Stimulated activated CD8-positive, alpha-beta memory T cell treated with anti-CD3 and anti-CD28 coated beads, Interleukin-12 subunit alpha, Interleukin-12 subunit beta, amount 100 ng/mL, for 4 hours (primary cell): ENCODE measurements at places on chromosomes 1 and 21.

DNA sequence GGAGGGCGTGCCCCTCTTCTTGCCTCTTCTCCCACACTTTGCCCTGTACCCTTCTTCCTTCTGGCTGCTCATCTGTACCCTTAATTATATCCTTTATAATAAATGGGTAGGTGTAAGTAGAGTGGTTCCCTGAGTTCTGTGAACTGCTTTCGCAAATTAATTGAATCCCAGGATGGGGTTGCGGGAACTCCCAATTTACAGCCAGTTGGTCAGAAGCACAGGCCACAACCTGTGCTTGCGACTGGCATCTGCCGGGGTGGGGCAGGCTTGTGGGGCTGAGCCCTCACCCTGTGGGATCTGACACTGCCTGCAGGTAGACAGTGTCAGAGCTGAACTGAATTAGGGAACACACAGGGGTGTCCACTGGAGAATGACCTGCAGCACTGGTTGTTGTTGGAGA lies 244.9 kb downstream of the KCNJ6 start:
- DNase-seq = no peak

GRCh38 chr1:25091658-25092057 lies 140.6 kb downstream of the SYF2 start:
- no peak for DNase-seq

DNA sequence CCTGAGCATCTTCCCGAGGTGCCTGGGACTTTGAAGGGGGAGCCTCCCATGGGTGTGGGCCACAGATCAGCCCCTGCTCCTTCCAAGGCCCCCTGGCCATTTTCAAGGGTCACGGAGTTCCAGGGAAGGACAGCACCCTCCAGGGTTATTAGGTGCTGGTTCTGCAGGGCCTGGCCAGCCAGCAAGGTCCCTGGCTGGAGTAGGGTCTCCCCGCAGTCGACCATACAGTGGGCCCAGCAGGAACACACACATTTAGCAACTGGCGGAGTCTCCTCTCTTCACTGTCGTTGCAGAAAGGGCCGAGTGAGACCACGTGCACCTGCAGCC lies 17.7 kb upstream of the SUMO3 start:
- DNase-seq = no peak

DNA sequence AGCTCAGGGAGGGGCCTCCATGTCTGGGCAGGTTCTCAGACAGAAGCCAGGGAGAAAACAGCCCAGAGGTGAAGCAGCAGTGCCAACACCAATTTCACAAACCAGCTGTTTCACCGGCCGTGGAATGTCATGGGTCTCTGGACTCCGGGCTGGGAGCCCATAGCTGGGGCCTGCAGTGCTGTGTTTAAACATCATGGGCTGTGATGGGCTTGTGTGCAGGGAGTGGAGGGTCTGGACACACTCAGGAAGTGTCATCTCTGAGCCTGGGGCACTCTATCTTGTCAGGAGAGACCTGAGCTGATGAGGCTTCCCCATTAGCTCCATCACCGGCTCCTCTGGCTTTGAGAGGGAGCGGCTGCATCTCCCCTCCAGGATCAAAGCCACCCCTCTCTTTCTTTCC lies 173.6 kb upstream of the IGSF21 start:
- no peak for DNase-seq

GRCh38 chr1:178055779-178056471 lies 38.0 kb upstream of the RASAL2 start:
- DNase-seq = no peak

DNA sequence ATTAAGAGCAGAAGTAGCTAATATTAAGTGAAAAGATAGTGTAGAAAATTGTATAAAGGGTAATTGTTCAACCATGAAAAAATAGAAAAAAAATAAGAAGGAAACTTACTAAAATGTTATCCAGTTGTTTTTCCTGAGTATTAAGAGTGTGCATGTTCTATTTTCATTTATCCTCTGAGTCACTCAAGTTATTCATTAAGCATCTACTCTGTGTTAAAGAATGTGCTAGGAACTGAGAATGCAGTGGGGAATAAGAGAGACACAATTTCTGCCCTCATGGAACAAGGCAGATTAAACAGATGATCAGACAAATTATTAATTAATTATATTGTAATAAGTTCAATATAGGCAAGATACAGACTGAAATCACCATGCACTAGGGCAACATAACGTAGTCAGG lies 10.8 kb upstream of the PIGK start:
- no peak for DNase-seq

GRCh38 chr1:23809751-23810171 lies 9.2 kb upstream of the GALE start:
- peak; percentile 59 for DNase-seq

GRCh38 chr1:205416322-205416721 lies 5.5 kb downstream of the LEMD1 start:
- no peak for DNase-seq

GRCh38 chr1:161954466-161954865 lies 69.2 kb downstream of the OLFML2B start:
- DNase-seq = no peak

GRCh38 chr1:67740543-67740942 lies 55.5 kb downstream of the GADD45A start:
- no peak for DNase-seq

- DNase-seq = no peak
These were observed 182.3 kb downstream of the SDCCAG8 start for GRCh38 chr1:243438146-243438545.

DNA sequence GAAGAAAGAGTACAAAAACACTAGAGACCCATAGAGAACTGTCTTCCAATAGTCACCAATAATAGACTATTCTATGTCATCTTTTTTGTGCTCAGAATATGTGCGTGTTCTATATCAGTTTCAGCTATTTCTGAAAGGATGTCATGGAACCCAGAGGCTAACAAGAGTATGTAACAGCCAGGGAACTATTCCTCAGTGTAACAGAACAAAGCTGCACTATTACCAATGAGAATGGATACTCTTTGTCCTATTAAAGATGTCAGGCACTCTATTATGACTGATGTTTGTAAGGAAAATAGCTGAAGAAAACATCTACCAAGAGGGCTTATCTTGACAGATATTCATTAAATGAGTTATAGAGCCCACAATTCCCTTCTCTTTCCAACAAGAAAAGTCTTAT lies 8.6 kb upstream of the LRRC8C start:
- no peak for DNase-seq

GRCh38 chr1:24390924-24391782 lies 22.4 kb downstream of the STPG1 start:
- DNase-seq = peak; percentile 45

DNA sequence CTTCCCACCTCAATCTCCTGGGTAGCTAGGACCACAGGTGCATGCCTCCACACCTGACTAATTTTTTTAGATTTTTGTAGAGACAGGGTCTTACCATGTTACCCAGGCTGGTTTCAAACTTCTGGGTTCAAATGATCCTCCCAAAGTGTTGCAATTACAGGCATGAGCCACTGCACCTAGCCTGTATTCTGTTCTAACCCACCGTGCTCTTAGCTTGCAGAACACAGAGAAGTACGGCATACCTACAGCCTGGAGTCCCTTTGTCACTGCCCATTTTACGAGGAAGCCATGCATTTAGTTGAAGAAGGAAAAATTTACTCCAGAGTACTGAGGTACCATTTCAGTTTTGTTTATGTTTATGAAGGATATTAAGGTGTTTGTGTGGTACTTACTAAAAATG lies 29.7 kb upstream of the NEXN start:
- no peak for DNase-seq

GRCh38 chr21:31503939-31504338 lies 155.6 kb upstream of the SOD1 start:
- no peak for DNase-seq

- DNase-seq = no peak
These were observed 264.6 kb downstream of the HHIPL2 start for GRCh38 chr1:222283147-222283768.

DNA sequence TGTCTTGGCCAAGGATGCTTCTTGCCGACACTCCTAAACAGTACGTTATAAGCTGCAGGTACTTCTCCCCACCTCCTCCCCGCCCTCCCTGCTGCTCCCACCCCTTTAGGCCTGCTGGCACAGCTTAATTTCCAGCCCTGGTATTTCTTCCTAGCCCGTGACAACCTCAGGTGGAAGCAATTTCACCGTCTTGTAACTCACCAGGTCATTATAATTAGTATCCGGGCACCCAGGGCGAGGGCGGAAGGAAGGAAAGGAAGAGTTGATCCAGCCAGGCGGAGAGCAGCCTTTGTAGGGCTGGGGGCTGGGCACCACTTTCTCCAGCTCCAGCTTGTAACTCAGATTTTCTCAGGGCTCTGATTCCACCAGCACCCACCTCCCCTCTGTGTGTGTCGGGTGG lies 153.5 kb upstream of the CSF3R start:
- DNase-seq = no peak

DNA sequence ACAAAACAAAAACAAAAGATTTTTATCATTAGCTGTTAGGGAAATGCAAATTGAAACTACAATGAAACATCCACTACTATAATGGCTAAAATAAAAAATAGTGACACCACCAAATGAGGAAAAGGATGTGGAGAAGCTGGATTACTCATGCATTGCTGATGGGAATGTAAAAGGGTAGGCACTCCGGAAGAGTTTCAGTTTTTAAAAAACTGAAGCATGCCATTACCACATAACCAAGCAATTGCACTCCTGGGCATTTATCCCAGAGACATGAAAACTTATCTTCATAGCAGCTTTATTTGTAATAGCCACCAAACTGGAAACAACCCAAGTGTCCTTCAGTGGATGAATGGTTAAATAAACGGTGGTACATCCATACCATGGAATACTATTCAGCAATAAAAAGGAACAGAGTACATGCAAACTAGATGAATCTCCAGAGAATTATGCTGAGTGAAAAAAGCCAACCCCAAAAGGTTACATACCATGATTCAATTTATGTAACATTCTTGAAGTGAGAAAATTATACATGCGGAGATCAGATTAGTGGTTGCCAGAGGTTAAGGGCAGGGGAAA lies 14.5 kb upstream of the CFAP298 start:
- no peak for DNase-seq

DNA sequence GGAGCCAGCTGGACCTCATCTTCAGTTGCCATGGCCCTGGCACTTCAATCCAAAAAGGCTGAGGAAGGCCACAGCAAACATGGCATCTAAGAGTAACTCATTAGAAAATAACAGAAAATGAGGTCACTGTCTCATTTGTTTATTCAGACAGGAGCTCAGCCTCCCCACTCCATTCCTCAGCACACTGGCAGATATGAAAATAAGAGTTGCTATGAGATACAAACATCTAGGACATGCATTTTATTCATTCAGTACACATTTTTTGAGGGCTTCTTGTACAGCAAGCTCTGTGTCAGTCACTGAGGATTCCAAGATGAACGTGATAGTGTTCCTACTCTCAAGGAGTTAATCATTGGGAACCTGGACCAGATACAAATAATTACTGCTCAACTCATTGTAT lies 32.7 kb upstream of the TMEM125 start:
- no peak for DNase-seq

- no peak for DNase-seq
These were observed 88.4 kb downstream of the SDCCAG8 start for GRCh38 chr1:243343970-243344937.

DNA sequence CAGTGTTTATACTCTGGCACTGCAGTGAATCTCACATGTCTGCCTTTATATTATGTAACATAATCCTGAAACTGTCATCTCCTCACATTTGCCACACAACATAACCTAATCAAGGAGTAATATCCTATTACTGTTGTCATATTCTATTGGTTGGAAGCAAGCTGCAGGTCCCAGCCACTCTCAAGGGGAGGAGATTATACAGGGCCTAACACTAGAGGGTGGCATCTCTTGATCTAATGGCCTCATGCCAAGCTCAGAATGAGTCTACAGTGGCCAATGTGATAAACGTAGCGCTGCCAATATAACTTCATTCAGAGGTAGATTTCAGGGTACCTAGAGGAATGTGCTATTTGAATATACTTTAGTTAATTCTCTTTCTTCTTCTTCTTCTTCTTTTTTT lies 166.8 kb downstream of the BACH1 start:
- no peak for DNase-seq

DNA sequence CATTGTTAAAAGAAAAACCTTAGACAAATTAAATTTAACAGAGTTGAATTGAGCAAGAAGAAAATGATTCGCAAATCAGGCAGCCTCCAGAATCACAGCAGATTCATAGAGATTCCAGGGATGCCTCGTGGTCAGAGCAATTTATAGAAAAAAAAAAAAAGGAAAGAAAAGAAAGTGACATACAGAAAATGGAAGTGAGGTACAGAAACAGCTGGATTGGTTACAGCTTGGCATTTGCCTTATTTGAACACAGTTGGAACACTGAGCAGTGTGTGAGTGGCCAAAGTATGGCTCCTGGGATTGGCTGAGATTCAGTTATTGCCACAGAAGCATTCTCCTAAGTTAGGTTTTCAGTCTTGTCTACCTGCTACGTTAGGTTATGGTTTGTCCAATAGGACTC lies 9.1 kb upstream of the C21orf91 start:
- DNase-seq = no peak

- DNase-seq = peak; percentile 42
These were observed 219.8 kb upstream of the DUSP10 start for GRCh38 chr1:221961532-221962292.

DNA sequence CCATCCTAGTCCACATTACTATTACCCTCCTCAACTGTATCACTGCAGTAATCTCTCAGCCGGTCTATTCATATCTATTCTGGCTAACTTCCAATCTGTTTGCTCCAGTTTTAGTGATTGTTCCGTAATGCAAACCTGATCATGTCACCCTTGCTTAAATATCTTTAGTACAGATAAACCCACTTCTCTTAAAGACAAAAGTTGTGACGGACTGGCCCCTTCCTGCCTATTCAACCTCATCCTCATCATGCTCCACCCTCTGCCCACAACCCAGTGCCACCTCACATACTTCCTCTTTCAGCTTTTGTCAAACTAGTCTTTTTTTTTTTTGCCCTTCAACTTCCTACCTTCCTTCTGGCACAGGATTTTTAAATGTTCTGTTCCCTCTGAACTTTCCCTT lies 2.8 kb upstream of the C1orf162 start:
- no peak for DNase-seq

DNA sequence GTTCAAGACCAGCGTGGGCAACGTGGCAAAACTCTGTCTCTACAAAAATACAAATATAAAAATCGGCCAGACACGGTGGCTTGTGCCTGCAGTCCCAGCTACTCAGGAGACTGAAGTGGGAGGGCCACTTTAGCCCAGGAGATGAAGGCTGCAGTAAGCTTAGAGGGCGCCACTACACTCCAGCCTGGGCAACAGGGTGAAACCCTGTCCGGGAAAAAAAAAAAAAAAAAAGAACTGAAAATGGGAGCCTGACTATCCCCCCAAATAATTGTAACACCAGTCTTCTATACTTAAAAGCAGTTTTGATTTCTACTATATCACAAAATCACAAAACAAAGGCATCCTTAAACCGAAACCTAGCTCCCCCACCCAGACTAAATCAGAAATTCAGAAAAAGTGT lies 60.3 kb downstream of the CDC42BPA start:
- DNase-seq = no peak

GRCh38 chr1:173212952-173213491 lies 5.9 kb upstream of the TNFSF4 start:
- no peak for DNase-seq
